Non-pigmented ciliary epithelial cell (primary cell): ENCODE measurements at places on chromosomes 4 and X.

- no peak for DNase-seq
Observed at GRCh38 chrX:6505960-6506359, 29.0 kb downstream of the VCX3A start.

DNA sequence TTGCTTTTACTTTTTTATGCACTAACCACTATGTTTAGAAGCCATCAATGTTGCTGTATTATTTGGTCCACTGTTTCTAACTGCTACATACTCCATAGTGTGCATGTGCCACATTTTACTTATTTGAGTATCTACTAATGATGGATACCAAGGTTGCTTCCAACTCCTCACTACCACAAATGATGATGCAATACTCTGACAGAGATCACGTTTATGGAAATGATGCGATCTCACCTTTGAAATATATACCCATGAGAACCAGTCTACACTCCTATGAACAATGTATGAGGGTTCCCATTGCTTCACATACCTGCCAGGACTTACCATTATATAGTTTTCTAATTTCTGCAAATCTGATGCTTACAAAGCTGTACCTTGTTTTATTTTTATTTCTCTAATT, 44.2 kb downstream of the HUWE1 start:
- no peak for DNase-seq

- DNase-seq: no peak
Observed at GRCh38 chrX:153732401-153732800, 7.7 kb downstream of the ABCD1 start.

GRCh38 chr4:107618656-107619055, 101.4 kb downstream of the PAPSS1 start:
- no peak for DNase-seq

DNA sequence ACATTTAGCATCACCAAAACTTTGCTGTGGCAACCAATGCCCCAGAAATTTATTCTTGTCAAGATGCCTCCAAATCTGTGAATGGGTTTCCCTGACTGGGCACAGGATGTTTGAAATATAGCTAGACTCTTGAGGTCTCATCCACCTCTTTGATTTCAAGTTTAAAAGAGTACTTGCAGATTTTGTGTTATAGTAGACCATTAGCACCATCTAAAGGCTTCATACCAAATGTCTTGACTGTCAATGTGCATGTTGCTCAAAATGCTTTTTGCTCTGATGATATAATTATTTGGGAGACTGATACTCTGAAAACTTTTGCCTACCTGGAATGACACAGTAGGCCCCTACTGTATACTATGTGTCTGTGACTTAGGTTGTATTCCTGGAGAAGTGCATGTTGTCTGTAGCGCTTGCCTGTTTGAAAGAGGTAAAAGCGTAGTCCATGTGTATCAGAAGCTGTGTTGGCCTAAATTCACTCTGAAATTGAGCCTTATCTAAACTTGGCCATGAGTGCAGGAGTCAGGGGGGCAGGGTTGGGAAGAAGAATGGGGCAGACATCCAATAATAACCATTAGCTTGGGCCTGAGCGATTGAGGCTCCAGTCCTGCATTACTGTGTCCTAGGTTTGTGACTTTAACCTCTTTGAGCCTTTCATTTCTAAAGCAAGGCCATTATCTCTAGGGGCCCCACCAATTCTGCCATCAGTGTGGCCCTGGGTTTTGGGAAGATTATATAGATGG, 33.8 kb downstream of the NDP start:
- DNase-seq: no peak

DNA sequence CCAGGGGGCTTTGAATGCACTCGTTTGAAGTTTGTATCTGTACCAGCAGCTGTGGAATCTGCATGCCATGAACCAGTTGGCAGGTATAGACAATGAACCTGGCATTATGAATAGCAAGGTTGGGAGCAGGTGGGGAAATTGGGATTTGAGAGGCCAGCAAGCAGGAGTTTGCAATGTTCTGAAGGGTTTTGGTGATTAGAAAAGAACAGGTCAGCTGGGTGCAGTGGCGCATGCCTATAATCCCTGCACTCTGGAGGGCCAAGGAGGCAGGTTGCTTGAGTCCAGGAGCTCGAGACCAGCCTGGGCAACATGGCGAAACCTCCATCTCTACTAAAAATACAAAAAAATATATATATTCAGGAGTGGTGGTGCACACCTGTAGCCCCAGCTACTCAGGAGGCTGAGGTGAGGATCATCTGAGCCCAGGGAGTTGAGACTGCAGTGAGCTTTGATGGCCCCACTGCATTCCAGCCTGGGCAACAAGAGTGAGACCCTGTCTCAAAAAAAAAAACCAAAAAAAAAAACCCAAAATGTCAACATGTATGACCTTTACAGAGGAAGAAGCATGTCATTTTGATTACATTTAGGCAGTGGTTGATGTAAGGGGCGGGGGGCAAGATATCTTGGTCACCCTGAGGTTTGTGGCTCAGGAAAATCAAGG, 63.9 kb downstream of the TSC22D3 start:
- DNase-seq: no peak
